ENCODE measurements at places on chromosomes 6 and 20.

DNA sequence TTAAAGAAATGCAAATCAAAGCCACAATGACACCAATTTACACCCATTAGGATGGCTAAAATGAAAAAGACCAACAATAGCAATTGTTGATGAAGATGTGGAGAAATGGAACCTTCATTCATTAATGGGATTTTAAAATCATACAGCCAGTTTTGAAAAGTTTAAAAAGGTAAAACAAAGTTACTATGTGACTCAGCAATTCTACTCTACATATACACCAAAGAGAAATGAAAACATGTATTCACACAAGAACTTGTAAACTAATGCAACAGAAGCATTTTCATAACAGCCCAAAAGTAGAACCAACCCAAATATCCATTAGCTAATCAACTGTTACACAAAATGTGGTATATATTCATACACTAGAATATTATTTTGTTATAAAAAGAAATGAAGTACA lies 75.7 kb downstream of the PDSS2 start:
- no peak for DNase-seq

GRCh38 chr20:58294497-58295455 lies 14.7 kb upstream of the RAB22A start:
- DNase-seq = no peak

- no peak for DNase-seq
Observed at GRCh38 chr6:44016131-44016870, 111.0 kb downstream of the MRPL14 start.

DNA sequence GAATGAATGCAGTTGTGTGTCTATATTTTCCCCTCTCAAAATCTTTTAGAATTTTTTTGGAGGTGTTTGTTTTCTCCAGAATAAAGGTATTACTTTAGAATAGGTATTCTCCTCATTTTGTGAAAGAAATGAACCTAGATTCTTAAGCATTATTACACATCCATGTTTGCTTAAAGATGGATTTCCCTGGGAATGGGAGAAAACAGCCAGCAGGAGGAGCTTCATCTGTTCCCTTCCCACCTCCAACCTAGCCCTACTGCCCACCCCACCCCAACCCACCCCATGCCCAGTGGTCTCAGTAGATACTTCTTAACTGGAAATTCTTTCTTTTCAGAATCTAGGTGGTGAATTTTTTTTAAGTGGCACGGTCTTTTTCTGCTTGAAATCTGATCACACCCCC lies 127.8 kb downstream of the CD109 start:
- DNase-seq = no peak

DNA sequence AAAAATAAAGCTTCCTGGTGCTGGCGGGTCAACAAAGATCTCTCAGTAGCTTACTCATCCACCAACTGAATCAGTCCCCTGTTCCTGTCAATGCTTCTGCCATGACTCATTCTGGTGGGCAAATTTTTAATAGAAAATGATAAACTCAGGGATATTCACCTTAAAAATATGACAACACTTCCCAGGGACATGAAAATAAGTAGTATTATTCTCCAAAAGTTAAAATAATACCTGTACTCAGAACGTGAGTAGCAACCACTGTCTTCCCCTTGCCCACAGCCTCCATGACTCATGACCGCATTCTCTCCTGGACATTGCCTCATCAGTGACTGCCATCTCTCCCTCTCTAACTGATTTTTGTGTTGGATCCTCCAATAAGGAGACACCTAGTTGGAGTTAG lies 552.3 kb downstream of the KIF16B start:
- no peak for DNase-seq

DNA sequence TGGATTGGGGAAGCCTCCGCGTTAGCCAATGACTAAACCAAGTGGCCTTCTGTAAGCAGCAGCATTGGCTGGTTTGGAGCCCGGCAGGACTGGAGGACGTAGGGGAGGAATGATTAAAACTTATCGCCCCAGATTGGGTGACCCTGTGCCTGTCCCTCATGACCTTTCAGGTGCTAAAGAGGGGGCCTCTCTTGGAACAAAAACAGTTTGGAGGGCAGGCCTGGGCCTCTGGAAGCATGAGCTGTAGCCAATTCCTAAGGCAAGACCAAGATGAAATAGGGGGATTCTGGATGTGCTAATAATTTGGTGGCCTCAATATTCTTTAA lies 1.4 kb downstream of the GMPR start:
- DNase-seq = no peak

- no peak for DNase-seq
Observed at GRCh38 chr6:40879169-40879568, 159.9 kb downstream of the UNC5CL start.
